ENCODE measurements at places on chromosomes 2 and 18.

DNA sequence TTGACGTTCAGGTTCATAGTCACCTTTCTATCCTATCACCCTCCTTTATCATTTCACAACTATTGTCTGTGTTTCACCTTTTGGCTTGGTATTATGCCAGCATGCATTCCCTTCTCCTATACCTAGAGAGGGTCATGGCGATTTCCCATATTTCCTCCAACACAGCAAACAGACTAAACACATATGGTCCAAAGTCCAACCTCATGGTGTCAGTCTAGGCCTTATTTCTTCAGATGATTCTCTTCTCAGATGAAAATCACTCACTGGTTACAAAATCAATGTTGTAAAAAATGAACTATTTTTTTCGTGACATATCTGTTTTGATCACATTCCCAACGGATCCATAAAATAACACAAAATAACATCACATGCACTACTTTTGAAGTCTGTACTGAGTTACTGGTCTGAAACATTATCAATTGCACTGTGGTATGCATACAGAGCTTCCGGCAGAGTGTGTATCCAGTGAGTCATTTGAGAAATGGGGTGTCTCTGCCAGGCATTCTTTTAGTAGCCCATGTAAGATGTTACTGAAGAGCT, 204.8 kb upstream of the GALNT5 start:
- no peak for DNase-seq
- H3K36me3 ChIP-seq = no peaks in the 10 kb centered on the region
- H3K4me3 ChIP-seq = no peak overlapping the region
- no peak overlapping the region for H3K27ac ChIP-seq
- peaks cover 13% of the 10 kb centered on the region for H3K27me3 ChIP-seq

GRCh38 chr2:16046649-16047048, 106.3 kb downstream of the MYCN start:
- no peak overlapping the region for H3K27ac ChIP-seq
- H3K27me3 ChIP-seq = peaks cover 5% of the 10 kb centered on the region
- peaks cover 2% of the 10 kb centered on the region for H3K36me3 ChIP-seq
- no peak for DNase-seq
- no peak overlapping the region for H3K4me3 ChIP-seq

DNA sequence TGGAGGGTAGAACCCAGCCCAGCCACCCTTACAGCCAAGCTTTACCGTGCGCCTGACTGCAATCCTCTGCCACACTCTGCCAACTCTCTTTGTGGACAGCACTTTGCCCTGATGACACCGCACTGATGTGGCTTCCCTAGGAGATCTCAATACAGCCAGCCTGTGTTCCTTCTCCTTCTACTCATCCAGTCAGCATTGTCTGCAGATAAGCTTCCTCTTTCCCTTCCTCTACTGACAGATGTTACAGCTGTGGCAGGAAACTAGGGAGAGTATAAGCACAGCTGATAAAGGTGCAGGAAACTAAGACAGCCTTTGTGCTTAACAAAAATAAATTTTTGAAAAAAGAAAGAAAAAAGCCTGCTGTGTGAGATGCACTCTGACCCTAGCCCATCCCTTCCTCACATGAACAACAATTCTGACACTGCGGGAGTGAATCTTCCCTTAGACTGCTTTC, 25.0 kb downstream of the CEP68 start:
- H3K36me3 ChIP-seq = peaks cover 34% of the 10 kb centered on the region
- no peak for DNase-seq
- no peak overlapping the region for H3K4me3 ChIP-seq
- H3K27me3 ChIP-seq = no peaks in the 10 kb centered on the region
- H3K4me1 ChIP-seq = peaks cover 20% of the 10 kb centered on the region
- H3K27ac ChIP-seq = peak overlapping the region; percentile 2

DNA sequence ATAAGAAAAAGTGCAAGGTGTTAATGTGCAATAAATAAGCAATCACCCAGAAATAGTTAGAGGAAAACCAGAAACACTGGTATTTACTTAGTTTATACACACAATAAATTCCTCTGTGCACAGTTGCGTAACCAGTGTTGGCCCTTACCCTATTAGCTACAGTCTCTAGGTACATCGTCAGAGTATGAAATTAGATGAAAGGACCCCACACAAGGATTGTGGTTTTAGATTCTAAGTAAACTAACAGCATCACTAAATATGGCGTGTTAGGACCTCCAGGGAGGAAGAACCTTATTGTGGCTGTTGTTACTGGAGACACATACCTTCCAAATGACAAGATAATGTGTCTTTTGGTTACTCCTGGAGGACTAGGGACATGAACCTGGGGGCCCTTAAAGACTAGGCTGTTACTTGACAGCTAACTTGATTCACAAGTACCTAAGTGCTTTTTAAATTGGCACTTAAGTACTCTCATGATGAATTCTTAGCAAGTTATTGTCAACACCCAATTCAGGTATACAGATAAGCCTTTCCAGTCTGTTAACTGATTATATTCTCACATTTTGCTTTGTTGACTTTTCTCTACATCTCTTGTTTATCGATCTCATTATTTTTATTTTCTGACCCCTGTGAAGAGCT, 115.3 kb downstream of the FEZ2 start:
- peaks cover 81% of the 10 kb centered on the region for H3K4me1 ChIP-seq
- no peaks in the 10 kb centered on the region for H3K27me3 ChIP-seq
- DNase-seq = no peak
- H3K36me3 ChIP-seq = peaks cover 24% of the 10 kb centered on the region
- H3K4me3 ChIP-seq = no peak overlapping the region

DNA sequence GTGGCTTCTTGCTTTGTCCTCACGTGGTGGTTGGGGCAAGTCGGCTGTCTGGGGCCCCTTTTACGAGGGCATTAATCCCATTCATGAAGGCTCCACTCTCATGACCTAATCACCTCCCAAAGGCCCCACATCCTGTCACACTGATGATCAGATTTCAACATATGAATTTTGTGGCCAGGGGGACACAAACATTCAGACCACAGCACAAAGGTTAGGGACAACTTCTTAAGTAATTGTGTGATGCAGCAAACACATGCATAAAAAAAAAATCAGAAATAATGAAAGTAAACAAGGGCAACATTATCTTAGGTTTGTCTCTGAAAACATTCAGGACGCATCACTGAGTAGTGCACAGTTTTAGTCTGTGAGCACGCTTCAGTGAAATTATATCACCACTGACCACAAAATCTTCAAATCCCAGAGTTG, 54.2 kb upstream of the FRZB start:
- DNase-seq = no peak
- H3K36me3 ChIP-seq = peaks cover 25% of the 10 kb centered on the region
- no peak overlapping the region for H3K27ac ChIP-seq
- peaks cover 40% of the 10 kb centered on the region for H3K4me1 ChIP-seq
- no peaks in the 10 kb centered on the region for H3K27me3 ChIP-seq
- H3K4me3 ChIP-seq = no peak overlapping the region
